ENCODE measurements at places on chromosomes 6 and 20.

- DNase-seq: no peak
Measured at GRCh38 chr6:122788208-122788607, 850 bp upstream of the SMPDL3A start.

DNA sequence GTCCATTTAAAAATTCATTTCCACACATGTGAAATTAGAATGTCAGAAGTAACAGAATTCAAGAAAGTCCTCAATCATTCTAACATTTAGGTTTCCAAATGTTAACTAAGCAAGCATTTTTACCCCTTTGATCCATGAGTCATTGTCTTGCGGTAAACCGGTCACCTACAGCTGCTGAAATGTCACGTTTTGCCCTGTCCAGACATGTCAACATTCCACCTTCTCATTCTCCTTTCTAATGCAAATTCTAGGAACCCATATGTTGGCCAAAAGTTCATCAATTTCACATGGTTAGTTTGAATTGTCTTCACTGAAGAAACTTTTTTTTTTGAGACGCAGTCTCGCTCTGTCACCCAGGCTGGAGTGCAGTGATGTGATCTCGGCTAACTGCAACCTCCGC lies 117.2 kb downstream of the IPCEF1 start:
- DNase-seq: no peak

DNA sequence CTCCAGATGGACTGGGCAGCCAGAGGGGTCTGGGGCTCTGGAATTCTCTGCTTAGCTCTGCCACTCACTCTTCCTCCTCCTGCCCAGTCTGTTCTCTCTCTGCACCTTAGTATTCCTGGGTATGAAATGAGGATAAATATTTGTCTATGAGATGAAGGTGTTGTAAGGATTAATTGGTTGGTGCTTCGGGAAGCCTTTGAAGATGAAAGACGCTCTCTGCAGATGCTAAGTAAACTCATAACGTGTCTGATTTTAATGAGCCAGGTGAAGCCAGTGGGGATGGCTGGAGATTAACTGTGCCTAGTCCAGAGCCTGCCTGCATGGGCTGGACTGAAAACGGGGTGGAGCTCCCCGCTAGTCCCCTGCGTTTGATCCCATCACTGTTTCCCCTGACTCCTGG lies 23.1 kb upstream of the TCP11 start:
- DNase-seq: no peak

- DNase-seq: no peak
Measured at GRCh38 chr6:124069230-124069950, 265.7 kb downstream of the NKAIN2 start.

GRCh38 chr6:125104425-125104824 lies 49.1 kb upstream of the TPD52L1 start:
- no peak for DNase-seq

GRCh38 chr6:140713495-140713894 lies 1339.0 kb upstream of the CITED2 start:
- no peak for DNase-seq

GRCh38 chr20:62191781-62192559 lies 9.1 kb downstream of the MTG2 start:
- no peak for DNase-seq

DNA sequence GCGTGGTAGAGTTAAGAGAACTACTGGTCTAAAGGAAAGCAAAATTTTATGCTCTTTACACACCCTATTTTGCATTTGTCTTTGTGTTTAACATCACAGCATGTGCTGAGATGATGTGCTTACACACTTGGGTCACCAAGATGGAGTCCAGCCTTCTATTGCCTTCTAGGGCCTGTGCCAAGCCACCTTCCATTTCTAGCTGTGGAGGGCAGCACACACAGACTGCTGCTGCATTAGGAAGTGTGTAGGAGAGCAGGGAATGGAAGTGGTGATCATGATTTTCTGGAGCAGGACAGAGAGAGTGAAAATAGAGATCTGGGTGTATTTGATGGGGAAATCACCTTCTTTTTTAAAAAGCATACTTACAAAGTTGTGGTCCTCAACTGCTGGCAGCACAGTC lies 191.6 kb downstream of the SOX4 start:
- no peak for DNase-seq

DNA sequence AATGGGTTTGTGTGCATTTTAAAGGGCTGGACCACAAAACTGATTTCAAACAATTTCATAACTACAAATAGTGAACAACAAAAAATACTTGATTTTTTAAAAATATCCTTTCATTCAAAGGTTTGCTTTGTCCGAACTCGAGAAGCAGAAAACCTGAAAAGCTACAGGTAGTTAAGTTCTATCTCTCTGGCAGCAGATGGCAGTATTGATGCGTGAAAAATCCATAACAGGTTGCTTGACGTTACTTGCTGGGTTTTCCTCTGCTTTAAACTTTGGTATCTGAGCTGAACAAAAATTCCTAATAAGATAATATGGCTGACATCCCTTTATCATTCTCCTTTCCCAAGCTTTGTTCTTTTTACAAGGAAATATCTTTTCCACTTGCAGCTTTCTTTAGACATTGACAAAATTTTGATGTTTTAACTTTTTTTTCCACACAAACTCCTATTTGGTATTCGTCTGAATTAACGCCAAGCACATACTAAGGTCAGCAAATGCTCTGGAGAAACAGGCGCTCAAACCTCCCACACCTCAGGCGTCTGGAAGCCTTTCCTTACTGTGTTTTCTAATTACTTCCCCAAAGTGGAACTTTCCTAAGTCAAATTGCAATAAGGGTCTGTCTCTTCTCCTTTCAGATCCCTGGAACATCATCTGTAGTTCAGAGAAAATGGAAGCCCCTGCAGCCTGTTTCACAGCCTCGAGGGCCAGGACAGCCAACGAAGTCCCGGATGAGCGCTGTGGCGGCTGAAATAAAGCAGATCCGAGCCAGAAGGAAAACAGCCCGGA lies 50.3 kb upstream of the GFRAL start:
- DNase-seq: no peak

DNA sequence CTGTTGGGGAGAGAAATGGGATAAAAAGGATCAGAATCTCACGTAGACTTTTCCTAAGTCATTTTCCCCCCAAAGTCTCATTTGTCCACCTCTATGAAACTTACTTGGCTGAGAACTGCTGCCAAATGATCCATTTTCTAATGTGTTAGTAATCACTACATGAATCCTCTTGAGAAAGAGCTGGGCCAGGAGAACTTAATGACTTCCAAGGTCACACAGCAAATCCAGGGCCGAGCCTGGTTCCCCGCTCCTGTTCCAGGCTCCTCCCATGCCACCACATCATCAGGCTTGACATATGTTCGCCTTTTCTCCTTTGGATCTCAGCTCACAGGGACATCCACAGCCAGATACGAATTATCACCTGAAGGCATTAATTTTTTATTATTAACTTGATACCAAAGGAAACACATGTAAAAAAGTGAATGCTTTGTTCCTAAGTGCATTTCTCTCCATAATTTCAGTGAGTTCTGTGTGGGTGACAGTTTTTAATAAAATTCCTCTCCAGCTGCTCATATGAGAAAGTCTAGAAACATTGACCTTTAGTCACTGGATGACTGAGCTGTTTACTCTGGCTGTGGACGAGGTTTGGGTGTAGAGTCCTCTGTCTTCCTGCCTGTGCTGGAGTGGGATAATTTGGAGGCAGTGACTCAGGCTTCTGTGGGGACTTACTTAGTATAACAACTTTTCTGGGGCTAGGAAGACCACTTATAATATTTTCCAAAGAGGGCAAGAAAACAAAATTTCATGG lies 276.3 kb downstream of the PAX1 start:
- no peak for DNase-seq

GRCh38 chr6:125886021-125886420 lies 70.5 kb upstream of the HINT3 start:
- no peak for DNase-seq

DNA sequence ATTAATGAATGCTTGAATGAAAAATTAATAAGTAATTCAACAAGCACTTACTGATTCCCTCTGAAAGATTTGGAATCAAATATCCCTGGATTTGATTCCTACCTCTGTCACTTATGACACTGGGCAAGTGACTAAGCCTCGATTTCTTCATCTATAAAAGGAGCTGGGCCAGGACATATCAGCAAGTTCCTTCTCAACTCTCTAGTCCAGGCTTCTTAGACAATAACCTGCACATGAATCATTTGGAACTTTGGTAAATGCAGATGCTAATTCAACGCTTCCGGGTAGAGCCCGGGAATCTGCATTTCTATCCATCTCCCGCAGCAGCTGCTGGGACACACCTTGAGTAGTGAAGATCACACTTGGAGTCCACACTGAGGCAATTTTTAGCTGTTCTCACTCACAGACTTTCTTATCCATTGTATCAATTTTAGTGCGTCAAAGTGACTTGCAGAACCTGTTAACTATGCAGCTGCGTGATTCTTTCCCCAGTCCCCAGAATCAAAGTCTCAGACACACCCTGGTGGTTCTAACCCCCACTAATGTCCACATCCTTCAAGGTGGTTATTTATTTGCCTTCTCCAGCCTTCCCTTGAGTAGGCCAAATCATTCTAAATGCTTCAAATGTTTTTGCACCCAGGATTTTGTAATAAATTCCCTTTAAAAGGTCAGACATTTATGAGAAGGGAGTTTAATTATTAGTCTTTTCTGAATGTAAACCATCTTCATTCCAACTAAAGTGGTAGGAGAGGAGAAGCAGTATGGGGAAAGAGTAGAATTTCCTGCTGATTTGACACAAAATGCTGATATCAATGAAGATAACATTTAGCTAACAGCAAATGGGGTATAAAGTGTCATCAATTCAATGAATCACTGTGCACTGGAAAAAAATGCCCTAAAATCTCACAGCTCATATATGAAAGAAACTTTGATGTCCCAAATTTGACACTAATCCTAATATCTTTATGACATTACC lies 26.0 kb upstream of the CCND3 start:
- DNase-seq: no peak

GRCh38 chr20:37920679-37921322 lies 17.9 kb downstream of the VSTM2L start:
- DNase-seq: no peak

DNA sequence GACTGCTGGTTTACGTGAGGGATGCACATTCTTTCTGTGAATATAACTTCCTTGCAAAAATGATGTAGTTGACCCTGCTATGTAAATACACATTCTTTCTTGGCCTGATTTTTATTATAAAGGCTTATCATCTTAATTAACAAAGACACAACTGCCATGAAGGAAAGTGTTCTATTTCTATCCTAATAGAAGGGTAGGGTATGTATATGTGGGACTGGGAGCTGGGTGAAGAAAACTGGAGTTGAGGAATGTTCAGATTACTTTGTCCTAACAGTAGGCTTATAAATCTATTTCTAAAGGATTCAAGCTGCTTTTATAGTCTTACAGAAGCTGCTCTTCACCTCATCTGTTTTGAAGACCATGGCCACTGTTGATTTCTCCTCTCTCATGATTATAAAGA lies 76.5 kb upstream of the RGS17 start:
- no peak for DNase-seq

- DNase-seq: no peak
Measured at GRCh38 chr6:133227344-133227743, 13.8 kb upstream of the EYA4 start.

DNA sequence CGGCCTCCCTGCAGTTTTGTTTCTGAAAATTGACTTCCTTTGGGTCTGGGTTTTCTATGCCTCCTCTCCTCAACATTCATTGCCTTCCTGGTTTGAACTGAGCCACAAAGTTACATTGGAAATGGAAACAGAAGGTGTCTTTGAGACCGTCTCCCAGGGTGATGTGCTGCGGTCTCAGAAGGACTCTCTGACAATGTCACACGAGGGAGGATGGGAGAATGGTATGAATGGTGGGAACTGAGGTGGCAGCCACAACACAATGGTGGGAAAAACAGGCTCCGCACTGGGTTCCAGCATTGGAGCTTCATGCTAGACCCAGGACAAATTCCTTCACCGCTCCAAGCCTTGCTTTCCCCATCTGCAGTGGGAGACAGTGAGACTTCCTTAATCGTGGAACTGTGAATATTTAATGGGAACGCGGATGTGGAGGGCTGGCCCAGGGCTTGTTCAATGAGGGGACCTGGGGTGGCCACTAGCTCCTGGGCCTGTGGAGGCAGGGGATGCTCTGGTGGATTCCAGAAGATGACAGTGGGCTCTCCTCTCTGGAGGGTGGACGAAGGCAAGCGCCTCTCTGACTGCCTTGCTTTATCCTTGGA lies 73.9 kb downstream of the KCNB1 start:
- no peak for DNase-seq

DNA sequence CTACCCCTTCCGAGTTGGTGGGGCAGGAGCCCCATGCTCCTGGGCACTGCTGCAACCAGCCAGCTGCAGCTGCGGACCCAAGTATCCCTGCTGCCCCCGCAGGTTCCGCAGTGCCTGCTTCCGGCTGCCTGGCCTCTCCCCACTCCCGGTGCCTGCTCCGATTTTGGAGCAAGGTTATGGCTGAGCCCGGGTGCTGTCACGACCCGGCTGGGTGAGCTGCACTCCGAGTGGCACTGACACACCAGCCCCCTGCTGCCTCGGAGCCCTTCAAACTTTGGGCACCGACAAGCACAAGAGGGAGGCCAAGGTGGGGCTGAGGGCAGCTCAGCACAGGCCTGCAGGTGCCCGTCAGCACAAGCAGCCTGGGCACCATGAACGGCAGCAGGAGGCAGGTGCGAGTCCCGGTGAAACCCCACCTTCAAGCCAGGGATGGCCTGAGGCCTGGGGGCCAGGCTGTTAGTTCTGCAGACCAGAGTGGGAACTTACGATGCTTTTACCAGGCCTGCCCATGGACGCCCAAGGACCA lies 25.9 kb upstream of the HACE1 start:
- no peak for DNase-seq

DNA sequence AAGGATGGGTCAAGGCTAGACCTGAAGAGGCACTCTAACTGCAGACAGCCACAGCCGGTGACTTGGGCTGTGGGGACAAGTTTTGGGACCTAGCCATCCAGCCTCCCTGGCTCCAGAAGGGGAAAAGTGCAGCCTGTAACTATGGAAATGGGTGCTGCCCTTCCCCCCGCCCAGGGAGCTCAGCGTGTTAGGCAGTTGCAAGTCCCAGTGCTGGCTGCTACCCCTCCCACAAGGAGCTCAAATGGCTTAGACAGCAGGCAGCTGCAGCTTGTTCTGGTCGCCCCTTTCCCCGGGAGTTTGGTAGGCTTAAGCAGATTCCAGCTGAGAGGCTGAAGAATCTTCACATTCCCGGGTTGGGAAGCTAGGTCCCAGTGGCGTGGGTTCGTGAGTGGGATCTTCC lies 162.6 kb downstream of the FAM83B start:
- no peak for DNase-seq

- no peak for DNase-seq
Measured at GRCh38 chr6:28462401-28462800, 19.1 kb upstream of the ZSCAN23 start.

GRCh38 chr20:51810155-51811041 lies 8.1 kb upstream of the SALL4 start:
- no peak for DNase-seq

- no peak for DNase-seq
Measured at GRCh38 chr20:53859684-53860083, 210.7 kb downstream of the BCAS1 start.

GRCh38 chr6:113651120-113651519 lies 206.0 kb upstream of the MARCKS start:
- DNase-seq: no peak

Data from cortex of kidney (tissue), 1 donor.